EH (cell line): ENCODE measurements at places on chromosomes 12 and 14.

DNA sequence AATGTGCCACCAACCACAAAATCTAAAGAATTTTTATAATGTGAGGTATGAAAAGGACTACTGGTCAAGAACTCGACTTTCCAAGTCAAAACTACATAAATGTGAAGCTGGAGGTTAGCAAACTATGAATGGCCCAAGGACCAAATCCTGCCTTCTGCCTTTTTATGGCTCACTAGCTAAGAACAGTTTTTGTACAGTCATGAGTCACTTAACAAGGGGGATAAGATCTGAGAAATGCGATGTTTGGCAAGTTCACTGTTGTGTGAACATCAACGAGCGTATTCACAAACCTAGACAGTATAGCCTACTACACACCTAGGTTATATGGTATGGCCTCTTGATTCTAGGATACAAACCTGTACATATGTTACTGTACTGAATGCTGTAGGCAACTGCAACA lies 28.2 kb downstream of the FERMT2 start:
- peak; percentile 88 for DNase-seq

DNA sequence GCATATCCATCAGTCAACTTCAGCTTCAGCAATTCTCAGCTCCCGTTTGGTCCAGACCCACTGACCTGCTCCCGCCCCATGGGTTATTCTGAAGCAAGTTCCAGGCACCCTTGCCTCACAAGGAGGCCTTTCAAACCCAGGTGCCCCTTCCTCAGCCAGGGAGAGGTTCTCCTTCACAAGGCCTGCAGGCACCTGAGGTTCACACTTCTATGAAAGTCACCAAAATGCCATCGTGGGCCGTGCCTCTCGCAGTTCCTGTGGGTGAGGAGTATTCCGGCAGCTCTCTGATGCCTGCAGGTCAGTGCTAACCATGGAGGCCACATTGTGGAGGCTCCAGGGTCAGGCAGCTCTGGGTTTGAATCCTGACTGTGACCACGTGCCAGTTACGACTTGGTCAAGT lies 40.2 kb upstream of the BCL7A start:
- DNase-seq, result no peak

DNA sequence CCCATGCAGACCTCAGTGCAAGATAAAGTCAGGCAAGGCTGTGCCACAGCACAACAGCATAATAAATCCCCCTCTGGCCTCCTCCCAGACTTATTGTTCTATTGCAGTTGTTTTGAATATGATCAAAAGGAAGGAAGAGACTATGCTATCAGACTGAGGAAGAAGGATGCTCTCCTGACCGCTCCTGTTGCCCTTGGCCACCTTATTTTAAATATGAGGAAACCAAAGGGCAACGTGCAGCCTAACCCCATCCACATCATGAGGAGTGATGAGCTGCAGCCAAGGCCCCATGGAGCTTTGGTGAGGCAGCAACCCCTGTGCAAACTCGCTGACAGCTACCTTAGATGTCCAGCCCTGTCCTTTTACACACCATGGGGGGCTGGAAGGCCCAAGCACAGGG lies 291.7 kb downstream of the ZFP36L1 start:
- DNase-seq, result no peak

DNA sequence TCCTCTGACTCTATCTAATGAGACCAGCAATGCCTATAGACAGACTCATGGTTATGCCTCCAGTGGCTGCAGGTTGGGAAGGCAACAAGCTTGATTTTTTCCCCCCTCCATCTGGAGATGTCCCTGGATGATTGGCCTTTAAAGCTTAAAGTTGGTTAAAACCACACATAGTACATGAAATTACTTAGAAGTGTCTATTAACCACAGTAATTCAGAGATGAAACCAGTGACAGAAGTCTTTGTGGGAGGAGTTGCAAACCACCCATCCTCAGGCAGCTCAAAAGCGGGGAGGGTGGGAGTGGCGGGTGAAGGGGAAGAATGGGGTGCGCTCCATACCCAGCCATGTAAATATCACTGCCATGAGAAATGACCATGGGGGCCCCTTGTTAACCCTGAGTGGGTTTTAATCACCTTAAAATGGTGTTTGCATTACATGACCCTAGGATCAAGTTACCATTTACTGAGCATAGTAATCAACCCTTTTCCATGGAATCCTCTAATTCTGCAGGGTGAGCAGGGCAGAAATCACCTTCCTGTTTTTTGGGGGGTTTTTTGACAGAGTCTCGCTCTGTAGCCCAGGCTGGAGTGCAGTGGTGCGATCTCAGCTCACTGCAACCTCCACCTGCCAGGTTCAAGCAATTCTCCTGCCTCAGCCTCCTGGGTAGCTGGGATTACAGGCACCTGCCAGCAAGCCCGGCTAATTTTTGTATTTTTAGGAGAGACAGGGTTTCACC lies 133.5 kb downstream of the FOXN3 start:
- DNase-seq, result no peak
